ENCODE measurements at places on chromosomes 3 and 15.

- DNase-seq, result peak; percentile 59
These were observed 34.5 kb downstream of the KLF13 start for GRCh38 chr15:31360843-31361763.

DNA sequence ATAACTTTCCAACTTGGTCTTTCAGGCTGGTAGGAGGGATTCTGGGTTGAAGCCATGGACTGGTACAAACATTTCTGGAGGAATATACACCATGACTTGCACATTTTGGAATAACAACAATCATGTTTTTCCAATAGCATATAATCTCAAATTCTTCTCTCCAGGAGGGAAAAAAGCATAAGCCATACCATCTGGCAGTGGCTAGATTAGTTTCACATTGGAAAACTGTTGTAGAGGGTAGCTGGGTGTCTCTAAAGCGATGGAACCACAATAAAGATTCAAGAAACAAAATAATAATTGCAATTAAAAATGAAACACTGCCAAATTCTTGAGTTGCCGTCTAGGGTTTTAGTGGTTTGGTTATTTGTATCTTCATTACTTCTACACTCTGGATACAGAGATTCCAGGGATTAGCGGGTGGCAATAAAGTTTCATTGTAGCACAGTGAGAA, 278.5 kb upstream of the RASGRP1 start:
- DNase-seq, result no peak

GRCh38 chr3:105526360-105527111, 159.8 kb downstream of the ALCAM start:
- DNase-seq, result no peak

DNA sequence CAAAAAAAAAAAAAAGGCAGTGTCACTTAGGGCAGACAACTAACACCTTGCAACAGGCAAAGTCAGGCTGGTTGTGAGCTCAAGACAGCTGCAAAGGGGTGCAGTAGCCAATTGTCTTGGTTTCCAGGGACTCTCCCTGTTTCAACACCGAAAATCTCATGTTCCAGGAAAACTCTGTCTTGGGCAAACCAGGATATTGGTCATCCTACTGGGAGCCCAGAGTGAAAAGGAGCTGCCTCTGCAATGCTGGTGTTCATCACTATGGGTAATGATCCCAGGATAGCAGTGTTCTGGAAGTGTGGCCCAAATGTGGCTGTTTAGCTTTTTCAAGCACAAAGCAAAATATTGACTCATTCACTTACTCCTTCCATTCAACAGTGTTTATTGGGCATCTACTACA, 82.6 kb downstream of the ARHGAP31 start:
- DNase-seq, result no peak

DNA sequence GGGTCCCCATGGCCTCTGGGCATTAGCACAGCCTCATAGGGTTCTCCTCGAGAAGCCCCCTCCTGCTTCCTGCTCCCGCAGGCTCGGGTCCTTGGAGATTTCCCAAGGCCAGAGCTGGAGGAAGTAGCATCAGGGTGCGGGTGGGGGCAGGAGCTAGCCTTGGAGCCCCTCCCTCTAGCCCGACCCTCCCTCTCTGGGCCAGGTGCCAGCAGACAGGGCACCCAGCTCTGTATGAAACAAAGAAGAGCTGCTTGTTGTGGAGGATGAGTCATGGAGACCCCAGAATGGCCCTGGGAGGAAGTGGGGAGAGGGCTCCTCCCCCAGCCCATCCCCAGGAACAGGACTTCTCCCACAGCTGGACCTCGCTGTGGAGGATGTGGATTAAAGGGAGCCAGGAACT, 29.2 kb downstream of the EPHB3 start:
- DNase-seq, result no peak

DNA sequence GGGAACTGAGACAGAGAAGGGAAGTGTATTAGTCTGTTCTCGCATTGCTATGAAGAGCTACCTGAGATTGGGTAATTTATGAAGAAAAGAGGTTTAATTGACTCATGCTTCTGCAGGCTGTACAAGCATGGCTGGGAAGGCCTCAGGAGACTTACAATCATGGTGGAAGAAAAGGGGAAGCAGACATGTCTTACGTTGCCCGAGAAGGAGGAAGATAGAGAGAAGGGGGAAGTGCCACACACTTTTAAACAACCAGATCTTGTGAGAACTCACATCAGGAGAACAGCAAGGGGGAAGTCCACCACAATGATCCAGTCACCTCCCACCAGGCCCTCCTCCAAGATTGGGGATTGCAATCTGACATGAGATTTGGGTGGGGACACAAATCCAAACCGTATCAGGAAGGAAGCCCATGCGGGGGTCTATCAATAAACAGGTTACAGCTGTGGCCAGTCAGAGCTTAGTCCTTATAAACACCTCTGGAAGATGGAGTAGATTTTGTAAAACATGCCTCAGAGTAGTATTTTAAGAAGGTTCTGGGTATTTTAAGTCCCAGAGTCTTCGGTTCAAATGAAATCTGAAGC, 153.9 kb downstream of the GHSR start:
- no peak for DNase-seq

- no peak for DNase-seq
These were observed 767 bp downstream of the GLT8D1 start for GRCh38 chr3:52704611-52705437.

DNA sequence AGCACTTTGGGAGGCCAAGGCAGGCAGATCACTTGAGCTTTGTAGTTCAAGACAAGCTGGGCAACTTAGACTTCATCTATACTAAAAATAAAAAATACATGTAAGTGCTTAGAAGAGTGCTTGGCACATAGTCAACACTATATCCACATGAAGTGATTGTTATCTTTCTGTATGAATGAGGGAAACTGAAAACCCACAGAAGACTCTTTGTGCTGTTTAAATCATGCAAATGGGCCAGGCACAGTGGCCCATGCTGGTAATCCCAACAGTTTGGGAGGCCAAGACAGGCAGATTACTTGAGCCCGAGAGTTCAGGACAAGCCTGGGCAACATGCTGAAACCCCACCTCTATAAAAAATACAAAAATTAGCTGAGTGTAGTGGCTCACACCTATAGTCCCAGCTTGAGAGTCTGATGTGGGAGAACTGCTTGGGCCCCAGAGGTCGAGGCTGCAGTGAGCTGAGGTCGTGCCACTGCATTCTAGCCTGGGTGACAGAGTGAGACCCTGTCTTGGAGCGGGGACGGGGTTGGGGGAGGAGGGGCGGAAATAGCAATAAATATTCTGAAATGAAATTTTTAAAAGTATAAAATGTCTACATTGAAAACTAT, 129.7 kb downstream of the NR2E3 start:
- DNase-seq, result no peak

- no peak for DNase-seq
These were observed 341.7 kb upstream of the PROK2 start for GRCh38 chr3:72126441-72127223.

DNA sequence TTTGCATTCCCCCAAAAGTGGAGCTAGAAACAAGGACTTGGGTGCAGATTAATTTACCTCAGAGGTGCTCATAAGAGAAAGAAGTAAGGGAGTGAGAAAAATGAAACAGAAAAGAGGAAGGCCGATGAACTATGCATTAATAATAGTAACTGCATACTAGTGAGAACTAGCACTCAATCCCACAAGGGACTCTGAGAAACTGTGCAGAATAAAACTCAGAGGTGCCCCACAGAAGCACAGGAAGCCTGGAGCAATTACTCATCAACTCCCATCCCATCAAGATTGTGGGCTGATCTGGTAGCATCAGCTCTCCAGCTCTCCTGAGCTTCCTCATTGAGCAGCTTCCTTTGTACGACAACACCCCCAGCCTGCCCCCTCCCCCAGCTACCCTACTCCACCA, 50.8 kb downstream of the CLDN18 start:
- no peak for DNase-seq

Data from activated CD4-positive, CD25-positive, alpha-beta regulatory T cell treated with anti-CD3 and anti-CD28 coated beads, Interleukin-2, amount 50 U/mL, for 16 hours (primary cell).